ENCODE measurements at places on chromosomes 6 and 20.
A peak's percentile ranks its signal among the peaks of the same experiment; 100 is the strongest.

DNA sequence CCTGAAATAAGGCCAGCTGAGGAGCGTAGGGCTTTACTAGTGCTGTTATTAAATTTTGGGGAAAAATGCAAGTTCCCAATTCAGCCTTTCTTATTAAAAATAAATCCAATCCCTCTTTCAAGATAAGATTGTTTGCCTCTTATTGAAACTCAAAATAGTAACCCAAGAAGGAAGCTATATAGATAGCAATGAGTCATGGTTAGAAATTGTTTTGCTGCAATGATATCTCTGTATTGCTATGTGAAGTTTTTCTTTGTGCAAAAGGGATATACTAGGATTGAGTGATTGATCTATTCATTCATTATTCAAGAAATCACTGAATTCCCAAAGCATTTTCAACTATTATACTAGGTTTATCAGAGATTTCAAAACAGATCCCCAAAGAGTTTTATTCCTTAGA, 93.0 kb upstream of the HDAC2 start:
- no peak for DNase-seq

DNA sequence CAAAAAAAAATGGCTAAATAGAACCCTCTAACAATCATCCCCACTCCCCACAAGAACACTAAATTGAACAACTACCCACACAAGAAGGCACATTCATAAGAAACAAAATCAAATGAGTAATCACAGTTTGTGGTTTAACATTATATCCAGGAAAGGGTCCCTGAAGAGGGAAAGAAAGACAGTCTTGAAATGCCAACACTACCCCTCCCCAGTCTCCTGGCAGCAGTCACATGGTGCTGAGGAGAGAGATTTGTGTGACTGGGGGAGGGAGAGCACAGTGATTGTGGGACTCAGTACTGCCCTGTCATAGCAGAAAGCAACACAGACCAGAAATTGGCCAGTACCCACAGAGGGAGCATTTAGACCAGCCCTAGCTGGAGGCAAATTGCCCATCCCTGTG, 443.7 kb upstream of the BTBD3 start:
- DNase-seq: no peak

GRCh38 chr6:11434565-11435326, 102.8 kb upstream of the TMEM170B start:
- DNase-seq: no peak

GRCh38 chr6:84522135-84522549, 242.3 kb downstream of the TBX18 start:
- no peak for DNase-seq

DNA sequence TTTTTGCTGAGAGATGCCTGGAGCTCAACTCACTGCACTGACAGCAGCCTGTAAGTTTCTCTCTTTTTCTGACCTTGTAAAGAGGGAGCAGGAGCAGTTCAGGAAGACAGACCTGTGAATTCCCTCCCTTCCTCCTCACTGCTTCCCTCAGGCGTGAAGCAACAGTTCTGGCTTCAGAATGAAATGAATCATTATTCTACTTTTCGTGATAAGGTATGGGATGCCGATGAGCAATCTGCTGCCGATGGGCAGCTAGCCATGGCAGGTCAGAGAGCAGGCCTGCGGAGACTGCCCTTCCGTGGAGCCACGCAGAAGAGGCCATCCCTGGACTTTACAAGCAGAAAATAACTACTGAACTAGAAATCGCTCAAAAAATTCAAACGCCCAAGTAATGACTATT, 426.5 kb upstream of the RNF217 start:
- no peak for DNase-seq

GRCh38 chr6:135046912-135047311, 7.7 kb downstream of the HBS1L start:
- DNase-seq: no peak

DNA sequence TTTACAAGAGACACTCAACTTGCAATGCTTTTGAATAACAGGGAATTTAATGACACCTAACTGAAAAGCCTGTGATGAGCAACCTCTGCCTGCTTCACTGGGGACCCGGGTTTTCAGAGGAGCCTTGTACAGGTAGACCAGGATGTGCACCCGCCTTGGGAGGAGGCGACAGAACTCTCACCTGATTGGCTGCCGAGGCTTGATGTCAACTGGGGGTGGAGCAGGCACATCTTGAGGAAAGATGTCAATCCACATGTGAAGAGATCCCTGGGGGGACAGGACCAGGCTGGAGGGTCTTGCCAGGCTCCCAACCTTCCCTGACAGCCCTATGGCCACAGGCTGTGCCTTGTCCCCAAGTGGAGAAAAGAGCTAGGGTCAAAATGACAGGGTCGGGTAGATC, 19.8 kb downstream of the ERGIC3 start:
- no peak for DNase-seq

DNA sequence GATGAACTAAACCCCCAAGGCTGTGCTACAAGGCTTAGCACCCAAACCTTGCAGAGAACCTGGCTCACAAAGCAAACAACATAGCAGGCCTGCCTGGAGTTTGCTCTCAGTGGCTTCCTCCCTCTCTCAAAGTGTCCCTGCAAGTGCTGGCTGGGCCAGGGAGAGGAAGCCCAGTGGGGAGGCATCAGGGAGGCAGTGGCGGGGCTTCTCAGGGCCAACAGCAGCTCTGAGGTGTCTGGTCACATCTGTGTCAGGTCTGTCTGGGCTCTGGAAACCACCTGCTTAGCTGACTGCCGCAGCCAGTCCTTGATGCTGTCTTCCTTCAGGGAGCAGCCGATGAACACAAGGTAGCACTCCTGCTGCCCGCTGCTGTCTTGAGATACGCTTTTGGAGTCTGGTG, 16.7 kb upstream of the SLC4A11 start:
- DNase-seq: no peak

DNA sequence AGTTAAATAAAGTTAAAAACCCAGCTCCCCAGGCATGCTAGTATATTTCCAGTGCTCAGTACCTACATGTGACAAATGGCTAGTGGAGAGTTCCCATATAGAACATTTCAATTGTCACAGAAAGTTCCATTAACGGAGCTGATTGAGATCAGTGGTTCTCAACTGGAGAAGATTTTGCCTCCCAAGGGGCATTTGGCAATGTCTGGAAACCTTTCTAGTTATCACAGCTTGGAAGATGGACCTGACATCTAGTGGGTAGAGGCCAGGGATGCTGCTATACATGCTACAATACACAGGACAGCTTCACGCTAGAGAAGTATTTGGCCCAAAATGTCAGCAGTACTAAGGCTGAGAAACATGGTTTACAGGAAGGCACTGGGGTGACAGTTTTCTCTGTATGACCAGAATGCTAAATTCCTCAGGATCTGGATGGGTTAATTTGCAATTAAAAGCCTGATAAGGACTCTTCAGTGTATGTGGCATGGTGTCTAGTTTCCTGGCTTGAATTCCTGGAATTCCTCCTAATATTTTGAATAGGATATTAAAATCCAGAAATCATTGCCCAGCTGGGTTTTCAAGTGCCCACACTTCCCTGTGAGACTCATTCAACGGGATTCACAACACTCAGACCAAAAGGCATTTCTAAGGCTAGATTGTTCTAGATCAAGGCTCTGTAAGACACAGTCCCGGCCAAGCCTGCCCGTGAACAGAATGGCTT, 84.7 kb upstream of the SALL4 start:
- no peak for DNase-seq

- peak; percentile 87 for DNase-seq
Observed at GRCh38 chr6:93423542-93423941, 4.2 kb upstream of the EPHA7 start.

GRCh38 chr6:123616942-123617341, 19.8 kb downstream of the TRDN start:
- DNase-seq: no peak

DNA sequence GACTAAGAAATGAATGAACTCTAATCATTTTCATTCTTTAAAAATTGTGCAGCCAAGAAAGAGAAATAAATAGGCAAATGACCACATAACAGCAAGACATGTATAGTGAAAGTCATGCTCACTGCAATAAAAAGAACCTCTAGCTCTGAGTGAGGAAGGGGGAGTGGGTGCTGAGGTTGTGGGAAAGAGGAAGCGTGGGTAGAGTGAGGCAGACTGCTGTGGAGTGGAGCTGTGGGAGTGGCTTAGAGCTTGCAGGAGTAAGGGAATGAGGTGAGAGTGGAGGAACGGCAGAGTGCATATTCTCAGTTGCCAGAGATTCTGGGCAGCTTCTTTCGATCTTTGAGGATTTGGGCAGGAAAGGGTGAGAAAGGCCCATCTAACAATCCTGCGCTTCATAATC, 10.4 kb downstream of the DEFB129 start:
- no peak for DNase-seq

DNA sequence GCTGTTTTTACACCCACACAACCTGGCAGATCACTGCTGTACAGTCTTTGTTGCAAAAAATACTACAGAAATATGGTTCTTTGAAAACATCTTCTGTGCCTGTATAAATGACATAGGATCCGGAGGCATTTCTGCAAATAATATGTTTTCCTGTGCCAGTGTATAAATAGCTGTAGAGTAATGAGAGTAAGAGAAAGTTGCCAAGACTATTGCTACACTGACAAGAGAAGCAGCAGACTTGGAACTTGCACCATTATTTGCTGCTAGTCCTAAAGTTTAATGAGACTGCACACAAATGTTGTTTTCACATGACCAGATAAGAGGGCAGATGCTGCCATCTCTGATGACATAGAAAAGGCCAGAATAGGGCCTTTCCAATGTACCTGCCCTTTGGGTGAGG, 50.0 kb upstream of the DTNBP1 start:
- no peak for DNase-seq

GRCh38 chr6:25062070-25062811, 126.5 kb upstream of the RIPOR2 start:
- peak; percentile 35 for DNase-seq

GRCh38 chr20:52060794-52061714, 130.5 kb downstream of the ZFP64 start:
- DNase-seq: peak; percentile 5

DNA sequence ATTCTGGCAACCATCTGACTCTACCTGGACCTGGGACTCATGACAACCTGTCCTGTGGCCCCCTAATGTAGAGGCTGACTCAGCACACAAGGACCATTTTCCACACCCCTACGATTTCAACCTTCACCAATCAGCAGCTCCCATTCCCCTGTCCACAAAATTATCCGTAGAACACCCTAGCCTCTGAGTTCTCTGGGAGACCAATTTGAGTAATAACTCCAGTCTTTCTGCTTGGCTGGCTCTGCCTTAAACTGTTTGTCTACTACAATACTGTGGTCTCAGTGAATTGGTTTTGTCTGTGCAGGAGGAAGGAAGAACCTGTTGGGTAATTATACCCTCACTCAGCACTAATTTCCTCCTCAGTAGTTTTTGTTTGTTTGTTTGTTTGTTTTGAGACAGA, 99.3 kb upstream of the MRPS10 start:
- peak; percentile 18 for DNase-seq

GRCh38 chr20:32132911-32133549, 23.5 kb downstream of the TM9SF4 start:
- DNase-seq: no peak

DNA sequence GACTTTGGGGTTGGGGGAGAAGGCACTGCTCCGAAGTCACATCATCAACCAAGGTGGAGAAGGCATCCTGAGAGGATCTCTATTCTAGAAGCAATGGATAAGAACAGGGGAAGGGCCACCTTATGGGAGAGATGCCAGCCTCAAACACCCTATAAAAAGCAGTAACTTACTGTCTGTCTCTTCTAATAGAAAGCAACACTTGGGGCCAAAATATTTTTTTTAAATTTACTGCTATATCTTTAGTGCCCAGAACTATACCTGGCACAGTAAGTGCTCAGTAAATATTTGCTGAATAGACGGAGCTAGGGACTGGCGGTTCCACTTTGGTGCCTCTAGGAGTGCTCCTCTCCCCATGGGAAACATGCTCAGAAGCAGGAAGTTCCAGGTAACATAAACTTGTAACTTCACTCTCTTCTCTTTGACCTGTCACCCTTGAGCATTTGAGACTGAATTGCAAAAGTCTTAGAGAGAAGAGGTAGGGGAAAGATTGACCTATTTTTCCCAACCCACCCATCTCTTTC, 807 bp upstream of the OTOR start:
- peak; percentile 13 for DNase-seq

DNA sequence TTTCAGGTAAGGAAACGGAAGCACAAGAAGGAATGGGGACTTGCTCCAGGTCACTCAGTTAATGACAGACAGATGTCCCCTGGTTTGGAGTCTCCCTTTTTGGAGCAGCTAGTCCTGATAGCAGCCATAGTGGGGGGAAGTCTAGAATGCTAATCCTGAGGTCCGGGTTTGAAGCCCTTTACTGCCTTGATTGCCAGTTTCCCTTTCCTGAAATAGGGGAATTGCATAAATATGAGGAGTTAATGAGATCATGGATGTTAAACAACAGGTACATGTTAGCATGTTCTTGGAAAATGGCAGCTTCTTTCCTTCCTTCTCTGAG, 341 bp upstream of the TTPAL start:
- DNase-seq: no peak

- no peak for DNase-seq
Observed at GRCh38 chr6:46216879-46217278, 46.1 kb upstream of the ENPP5 start.

GRCh38 chr20:46306743-46307138, 1.6 kb downstream of the CDH22 start:
- no peak for DNase-seq

DNA sequence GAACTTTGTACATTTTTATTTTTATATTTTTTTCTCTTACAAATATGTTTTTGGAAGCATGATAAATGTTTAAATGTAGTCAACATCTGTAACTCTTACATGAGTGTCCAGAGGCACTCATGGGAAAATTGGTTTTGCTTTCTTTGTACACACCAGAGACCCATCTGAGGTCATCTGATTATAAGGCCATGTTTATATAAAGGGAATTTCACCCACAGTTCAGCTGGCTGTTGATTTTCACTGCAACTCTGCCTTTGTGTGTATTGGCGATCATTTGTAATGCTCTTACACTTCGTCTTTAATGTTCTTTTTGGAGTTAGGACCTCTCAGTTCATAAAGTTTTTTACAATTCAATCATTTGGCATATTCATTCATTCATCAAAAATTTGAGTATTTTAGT, 28.1 kb downstream of the RIOK1 start:
- DNase-seq: no peak

GRCh38 chr6:111763381-111763780, 109.9 kb downstream of the FYN start:
- DNase-seq: no peak

Measured in NCI-H1417 (cell line).